Inflammatory macrophage treated with lipopolysaccharide for 4 hours (primary cell): ENCODE measurements at places on chromosomes 4 and X.
A peak's percentile ranks its signal among the peaks of the same experiment; 100 is the strongest.

DNA sequence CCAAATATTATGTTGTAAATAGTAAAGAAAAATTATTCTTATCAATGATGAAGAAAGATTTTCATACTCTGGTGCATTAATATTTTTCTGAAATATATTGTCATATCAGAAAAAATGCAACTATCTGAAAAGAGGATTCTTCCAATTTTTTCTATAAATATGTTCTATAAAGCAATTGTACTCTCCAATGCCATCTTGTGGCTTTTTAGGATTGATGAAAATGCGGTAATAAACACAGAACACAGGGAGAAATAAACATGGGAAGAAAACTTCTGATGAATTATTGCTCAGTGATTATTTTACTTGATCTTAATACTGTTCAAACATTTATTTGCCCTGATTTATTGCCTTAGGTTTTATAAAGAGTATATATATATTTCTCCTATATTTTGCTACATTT, 215.4 kb downstream of the IL1RAPL1 start:
- no peak for DNase-seq

- no peak for DNase-seq
Observed at GRCh38 chr4:185881430-185881829, 69.4 kb upstream of the SORBS2 start.

DNA sequence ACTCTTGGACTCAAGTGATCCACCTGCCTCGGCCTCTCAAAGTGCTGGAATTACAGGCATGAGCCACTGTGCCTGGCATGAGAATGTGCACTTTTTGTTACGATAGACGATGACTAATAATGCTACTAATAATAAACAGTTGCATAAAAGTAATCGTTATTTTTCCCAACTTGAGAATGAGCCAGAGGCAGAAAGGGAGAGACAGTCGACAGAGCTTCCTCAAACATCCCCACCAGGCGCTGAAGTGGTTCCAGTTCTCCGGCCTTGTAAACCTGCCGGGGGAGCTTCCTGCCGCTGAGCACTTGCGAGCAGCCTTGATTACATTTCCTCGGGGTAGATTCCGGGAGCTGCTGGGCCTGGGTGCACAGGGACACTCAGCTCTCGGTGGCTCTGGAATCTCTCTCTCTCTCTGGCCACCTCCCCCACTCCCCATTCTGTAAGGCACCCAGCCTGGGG, 8.9 kb upstream of the HTRA3 start:
- peak; percentile 59 for DNase-seq

DNA sequence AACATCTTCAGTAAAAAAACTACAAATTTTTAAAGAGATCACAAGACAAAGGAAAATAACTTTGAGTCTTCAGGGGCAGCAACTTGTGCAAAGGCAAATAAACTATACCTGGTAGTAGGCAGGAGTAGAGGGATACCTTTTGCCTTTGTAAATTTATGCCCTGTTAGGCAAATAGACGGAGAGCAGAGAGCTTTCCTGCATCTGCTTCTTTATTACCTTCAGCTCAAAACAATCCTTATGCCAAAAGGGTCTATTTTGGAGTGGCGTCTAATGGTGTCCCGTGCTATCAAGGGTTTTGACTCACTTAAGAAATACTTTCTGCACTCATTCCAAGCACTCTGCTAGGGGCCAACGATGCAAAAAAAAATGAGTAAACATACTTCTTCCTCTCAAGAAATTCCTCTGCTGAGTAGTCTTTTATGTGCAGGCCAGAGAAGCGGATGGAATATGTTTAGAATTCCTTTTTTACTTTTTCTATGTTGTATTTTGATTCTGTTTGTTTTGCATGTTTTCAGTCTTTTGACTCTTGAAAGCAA, 131.9 kb downstream of the ANXA5 start:
- no peak for DNase-seq

DNA sequence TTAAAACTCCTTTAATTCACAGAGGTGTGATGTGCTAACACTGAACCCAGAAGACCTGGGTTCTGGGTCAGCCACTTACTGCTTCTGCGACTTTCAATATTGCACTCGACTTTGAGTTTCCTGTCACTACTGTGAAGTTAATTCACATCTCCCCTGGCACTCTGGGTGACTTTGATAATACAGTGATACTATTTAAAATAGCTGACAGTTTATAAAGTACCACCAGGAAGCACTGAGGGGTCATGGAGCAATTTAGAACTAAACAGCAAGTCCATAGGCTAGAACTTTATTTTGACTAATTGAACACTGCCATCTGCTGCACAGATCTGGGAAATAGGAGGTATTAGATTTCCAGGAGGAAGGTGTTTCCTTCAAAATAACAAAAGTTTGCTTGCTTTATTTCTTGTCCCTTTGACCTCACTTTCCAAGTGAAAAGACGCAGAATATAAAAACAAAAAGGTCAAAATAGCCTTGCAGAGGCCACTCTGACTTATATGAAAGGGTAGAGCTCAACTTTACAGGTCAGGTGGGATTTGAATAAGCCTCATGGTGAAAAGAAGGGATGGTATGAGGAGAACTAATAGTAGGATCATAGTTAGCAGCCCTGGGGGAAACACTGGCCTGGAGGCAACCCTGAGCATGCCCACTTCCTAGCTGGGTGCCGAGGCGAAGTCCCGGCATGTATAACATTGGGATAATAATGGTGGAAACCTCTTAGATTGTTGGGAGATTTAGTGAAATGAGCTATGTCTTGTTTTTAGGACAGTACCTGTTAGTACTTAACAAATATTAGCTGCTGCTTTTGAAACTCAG, 53.4 kb downstream of the ZNF518B start:
- peak; percentile 21 for DNase-seq

- no peak for DNase-seq
Observed at GRCh38 chr4:4564522-4564921, 22.7 kb upstream of the STX18 start.

GRCh38 chr4:174119051-174119450, 164.4 kb downstream of the FBXO8 start:
- peak; percentile 54 for DNase-seq

GRCh38 chrX:140764401-140764919, 54.9 kb downstream of the LINC00632 start:
- DNase-seq, result no peak

- DNase-seq, result peak; percentile 37
Observed at GRCh38 chrX:101759000-101759399, 99.3 kb upstream of the ARMCX2 start.

DNA sequence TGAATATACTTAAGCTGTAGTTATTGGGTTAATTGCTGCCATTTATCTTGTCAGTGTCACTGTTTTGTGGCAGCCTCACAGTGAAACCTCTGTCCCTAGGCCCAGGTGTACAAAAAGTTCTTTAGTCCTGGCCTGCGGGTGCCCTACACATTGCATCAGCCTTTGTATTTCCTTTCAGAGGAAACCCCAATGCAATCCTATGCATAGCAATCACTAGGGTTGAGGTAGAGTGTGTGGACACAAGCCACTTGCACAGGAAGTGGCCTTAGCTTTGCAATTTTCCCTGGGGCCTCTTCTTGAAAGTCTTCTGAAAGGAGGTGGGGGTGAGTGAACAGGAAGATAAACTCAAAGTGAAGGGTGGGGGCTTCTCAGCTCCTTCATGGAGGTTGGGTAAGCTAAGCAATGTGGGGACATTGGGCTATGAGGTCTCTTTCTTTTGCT, 27.8 kb downstream of the VSIG4 start:
- DNase-seq, result peak; percentile 63

DNA sequence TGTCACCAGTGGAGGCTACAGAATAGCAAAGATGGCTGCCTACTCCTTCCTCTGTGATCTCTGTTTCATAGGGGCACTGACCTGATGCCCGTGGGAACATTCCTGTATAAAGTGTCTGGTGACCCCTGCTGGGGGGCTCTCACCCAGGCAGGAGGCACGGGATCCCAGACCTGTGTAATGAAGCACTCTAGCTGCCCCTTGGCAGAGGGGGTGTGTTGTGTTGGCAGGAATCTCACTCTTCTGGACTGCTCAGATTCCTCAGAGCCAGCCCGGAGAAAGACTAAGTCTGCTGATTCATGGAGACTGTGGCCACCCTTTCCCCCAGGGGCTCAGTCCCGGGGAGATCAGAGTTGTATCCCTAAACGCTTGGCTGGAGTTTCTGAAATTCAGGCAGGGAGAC, 648.3 kb downstream of the SPRY1 start:
- DNase-seq, result no peak

GRCh38 chr4:150067859-150068258, 10.4 kb upstream of the DCLK2 start:
- no peak for DNase-seq

GRCh38 chrX:116277351-116278225, 107.0 kb downstream of the AGTR2 start:
- no peak for DNase-seq

GRCh38 chr4:32472918-32473317, 1752.7 kb downstream of the PCDH7 start:
- DNase-seq, result no peak

GRCh38 chr4:90184560-90184959, 57.4 kb downstream of the CCSER1 start:
- no peak for DNase-seq

GRCh38 chr4:168325591-168325990, 7.0 kb upstream of the DDX60 start:
- no peak for DNase-seq

- DNase-seq, result no peak
Observed at GRCh38 chr4:10727140-10727880, 42.7 kb upstream of the CLNK start.

- no peak for DNase-seq
Observed at GRCh38 chr4:157280673-157281072, 60.1 kb downstream of the GRIA2 start.

DNA sequence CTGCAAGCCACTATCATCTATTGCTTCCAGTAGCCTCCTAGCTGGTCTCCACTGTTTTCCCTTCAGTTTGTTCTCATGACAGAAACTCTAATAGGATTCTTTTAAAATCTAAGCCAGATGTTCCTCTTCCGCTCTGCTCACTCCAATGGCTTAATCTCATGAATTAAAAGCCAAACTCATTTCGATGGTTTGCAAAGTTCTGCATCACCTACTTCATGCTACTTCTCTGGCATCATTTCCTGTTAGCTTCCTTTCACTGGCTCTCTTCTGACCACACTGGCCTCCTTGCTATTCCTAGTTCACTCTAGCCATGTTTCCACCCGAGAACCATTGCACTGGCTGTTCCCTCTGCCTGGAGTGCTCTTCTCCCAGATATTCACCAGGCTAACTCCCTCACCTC, 102.0 kb upstream of the LSM6 start:
- no peak for DNase-seq

DNA sequence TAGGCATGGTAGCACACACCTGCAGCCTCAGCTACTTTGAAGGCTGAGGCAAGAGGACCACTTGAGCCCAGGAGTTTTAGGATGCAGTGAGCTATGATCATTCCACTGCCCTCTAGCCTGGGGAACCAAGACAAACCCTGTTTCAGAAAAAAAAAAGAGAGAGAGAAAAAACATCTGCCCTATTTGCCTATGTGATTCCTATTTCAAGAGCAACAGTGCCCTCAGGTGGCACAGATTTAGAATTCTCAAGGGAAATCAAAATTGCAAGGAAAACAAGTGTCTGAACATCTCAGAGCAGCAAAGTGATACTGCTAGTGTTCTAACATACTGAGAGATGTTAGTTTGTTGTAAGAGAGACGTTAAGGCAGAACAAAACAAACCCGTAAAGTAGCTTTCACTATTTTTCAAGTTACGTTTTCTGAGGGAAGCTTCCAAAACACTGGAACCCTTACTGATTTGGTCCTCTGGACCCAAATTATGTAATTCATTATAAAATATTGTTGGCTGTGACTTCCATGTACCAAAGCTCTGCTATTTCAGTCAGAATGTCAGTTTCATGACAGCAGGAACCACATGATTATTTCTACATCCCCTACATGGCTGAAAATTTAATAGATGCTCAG, 7.9 kb downstream of the BDH2 start:
- DNase-seq, result peak; percentile 59

DNA sequence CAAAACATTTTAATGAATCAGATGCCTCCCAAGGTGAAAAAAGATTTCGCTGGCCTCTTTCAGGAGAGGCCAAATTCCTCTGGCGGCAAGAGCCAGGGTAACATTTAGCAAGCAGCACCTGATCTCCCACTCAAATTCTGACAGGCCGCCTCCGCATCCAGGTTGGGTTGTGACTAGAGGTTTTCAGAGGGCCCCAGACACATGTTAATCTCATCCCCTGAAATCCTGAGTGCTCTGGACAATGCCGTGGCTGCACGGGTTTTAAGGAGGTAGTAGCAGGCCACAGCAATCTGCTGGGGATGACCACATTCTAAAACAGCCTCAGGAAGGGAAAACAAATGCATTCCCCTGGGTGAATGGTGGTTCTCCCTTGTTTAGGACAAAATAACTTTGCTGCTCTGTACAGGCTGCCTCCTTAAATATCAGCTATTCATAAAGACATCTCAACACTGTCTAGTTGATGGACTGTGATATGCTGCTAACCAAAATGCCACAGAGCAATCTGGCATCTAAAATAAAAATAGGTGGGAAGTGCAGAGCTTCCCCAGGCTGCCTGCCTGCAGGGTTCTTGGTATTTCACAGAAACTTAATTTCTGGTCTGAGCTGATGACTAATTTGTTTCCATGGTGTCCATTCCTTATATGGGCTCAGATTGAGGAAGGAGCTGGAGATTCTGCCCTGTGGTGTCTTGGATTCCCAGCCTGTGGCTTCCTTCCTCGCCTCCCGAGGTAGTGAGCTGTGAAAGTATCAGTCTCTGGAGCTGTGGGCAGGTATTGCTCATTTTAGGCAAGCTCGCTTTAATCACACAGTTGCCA, 202.0 kb downstream of the DCLK2 start:
- DNase-seq, result peak; percentile 65

DNA sequence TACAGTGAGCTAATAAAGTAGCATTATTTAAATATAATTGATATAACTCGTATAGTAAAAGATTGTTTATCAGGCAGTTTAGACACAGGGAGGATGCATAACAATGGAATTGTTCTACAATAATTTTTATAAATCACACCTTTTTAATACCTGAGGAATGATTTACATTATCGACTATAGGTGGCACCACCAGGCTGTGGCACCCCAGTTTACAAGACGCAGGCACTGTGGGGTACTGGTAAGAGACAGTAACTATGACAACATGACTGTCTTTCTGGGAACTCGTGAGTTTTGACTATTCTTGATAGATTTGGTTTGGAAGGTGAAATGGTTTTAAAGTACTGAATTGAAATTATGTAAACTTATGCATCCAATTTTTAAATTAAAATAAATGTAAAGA, 27.1 kb upstream of the STBD1 start:
- no peak for DNase-seq

DNA sequence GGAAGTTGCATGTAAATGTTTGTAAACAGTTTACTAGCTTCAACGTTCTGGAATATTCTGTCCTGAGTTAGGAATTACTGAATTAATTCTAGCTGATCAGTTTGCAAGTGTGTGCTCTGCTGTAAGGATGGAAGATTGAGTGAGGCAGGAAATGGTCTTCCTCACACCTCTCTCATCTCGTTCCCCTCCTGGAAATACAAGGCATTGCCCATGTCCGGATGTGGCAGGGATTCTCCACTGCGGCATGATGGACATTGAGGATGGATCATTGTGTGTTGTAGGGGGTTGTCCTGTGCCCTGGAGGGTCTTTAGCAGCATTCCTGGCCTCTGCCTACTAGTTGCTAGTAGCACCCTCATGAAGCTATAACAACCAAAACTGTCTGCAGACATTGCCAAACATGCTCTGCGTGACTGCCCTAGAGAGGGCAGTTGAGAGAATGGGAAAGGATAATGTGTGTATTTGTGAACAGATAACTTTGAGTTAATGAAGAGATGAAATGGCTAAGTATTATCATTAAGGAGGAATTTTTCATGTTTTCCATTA, 12.6 kb downstream of the CA5B start:
- no peak for DNase-seq
